ENCODE measurements at places on chromosomes 5 and 9.

DNA sequence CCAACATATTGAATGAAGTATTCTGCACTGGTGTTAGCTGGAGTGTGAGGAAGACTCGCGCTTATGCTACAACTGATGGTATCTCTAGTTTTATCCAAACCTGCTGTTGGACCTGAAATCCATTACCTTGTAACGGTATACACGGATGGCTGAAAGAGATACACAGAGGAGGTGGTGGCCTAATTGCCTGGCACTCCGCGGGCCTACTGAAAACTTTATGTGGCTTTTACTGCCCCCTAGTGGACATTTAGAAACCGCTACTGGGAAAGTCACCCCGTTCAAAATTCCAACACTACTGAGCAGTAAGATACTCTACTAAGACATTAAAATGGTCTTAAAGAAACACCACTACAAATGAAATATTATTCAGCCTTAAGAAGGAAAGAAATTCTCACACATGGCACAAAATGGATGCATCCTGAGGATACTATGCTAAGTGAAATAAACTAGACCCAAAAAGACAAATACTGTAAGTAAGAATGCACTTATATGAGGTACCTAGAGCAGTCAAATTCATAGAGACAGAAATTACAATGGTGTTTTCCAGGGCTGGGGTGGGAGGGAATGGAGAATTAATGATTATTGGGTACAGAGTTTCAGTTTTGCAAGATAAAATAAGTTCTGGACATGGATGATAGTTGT is 100.4 kb downstream of the TTLL11 start:
- H3K4me3 ChIP-seq = no peak overlapping the region
- H3K4me1 ChIP-seq = no peaks in the 10 kb centered on the region
- H3K27ac ChIP-seq = no peak overlapping the region
- H3K27me3 ChIP-seq = no peaks in the 10 kb centered on the region
- DNase-seq = peak; percentile 82

DNA sequence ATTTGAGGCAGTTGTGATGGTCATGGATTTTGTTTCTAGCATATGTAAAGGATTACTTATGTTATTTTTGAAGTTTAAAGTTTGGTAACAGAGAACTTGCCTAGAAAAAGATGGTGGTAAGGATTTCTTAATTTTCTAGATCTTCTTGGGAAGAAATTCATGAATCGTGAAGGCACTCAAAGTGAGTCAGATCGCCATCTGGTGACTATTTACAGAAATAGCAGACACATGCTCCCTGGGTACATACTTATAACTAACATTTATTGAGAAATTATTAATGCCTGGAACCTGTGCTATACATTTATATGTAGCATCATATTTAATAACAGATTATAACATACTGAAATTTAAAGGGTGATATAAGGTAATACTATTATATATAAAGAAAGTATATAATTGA is 299.7 kb downstream of the IZUMO3 start:
- DNase-seq = no peak
- no peaks in the 10 kb centered on the region for H3K27me3 ChIP-seq
- no peak overlapping the region for H3K27ac ChIP-seq
- no peak overlapping the region for H3K4me3 ChIP-seq
- no peaks in the 10 kb centered on the region for H3K4me1 ChIP-seq

DNA sequence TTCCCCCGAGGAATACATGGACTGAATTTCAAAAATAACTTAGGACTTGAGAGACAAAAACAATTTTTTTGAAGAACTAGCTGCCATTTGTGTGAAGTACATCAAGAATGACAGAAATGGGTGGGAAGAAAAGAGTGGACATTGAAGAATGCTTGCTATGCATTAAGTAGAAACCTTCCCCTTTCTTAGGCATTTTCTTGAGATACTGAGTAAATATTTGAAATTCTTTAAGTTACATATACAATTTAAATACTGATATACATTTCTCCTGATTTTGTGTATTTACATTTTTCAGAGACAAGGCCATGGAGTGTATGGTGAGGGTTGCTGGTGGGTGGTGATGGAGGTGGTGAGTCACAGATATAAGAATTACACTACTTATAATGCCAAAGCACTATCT is 319.3 kb upstream of the ADAMTSL1 start:
- no peak overlapping the region for H3K4me3 ChIP-seq
- H3K27me3 ChIP-seq = no peaks in the 10 kb centered on the region
- no peaks in the 10 kb centered on the region for H3K36me3 ChIP-seq
- H3K4me1 ChIP-seq = no peaks in the 10 kb centered on the region
- DNase-seq = no peak

- peak overlapping the region; percentile 69 for H3K27ac ChIP-seq
- peak; percentile 50 for DNase-seq
- no peaks in the 10 kb centered on the region for H3K27me3 ChIP-seq
Measured at GRCh38 chr5:80192507-80193241, 63.2 kb downstream of the SERINC5 start.

- no peaks in the 10 kb centered on the region for H3K27me3 ChIP-seq
- no peaks in the 10 kb centered on the region for H3K4me1 ChIP-seq
- no peaks in the 10 kb centered on the region for H3K36me3 ChIP-seq
- H3K4me3 ChIP-seq = no peak overlapping the region
- no peak for DNase-seq
Measured at GRCh38 chr9:83271665-83272071, 208.7 kb upstream of the RASEF start.

DNA sequence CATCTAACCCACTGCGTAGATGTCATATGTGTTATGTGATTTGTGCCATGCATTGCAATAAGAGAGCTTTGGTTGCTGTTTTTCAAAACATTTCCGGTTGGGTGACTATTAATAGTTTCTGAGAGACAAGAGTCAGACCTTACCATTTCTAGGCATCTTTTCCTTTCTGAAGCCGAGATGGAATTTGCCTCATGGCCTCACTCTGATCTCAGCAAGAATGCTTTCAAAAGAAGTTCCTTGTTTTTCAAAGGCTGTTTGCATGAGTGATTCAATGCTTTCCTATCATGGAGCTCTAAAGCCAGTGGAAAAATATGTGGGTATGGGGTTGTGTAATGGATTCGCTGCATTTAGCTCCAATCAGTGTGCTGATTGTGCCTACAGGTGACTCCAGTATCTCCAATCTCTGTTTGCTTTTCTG is 203.1 kb upstream of the PPP1R2B start:
- DNase-seq = no peak
- no peaks in the 10 kb centered on the region for H3K36me3 ChIP-seq
- H3K27ac ChIP-seq = peak overlapping the region; percentile 21

- no peaks in the 10 kb centered on the region for H3K36me3 ChIP-seq
- peak overlapping the region; percentile 97 for H3K27ac ChIP-seq
- H3K4me1 ChIP-seq = no peaks in the 10 kb centered on the region
- no peaks in the 10 kb centered on the region for H3K27me3 ChIP-seq
Measured at GRCh38 chr5:56480078-56480704, 247.1 kb upstream of the ANKRD55 start.

DNA sequence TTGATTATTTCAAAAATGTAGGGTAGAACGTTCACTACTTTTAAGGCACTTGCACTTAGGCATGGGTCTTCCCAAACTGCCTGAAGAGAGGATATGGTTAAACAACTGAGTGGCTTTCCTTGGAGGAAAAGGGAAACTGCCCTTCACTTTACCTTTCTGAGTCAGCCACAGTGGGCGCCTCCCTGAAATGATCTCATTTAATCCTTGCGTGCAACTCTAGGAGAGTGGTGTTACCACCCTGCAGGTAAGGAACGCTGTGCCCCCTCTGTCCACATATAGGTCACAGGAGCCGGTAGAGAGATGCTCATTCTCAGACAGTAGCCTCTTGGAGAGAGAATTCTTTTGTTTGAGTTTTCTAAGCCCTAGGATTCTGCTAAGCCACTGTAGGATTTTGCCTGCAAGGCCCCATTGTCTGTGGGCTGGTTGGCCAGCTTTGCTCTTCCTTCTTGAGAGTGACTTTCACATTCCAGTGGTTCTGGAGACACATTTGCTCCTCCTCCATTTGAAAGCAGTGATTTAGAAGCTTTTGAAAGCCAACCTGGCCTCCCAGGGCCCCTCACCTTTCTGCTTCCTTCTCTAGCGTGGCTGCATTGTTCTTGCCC is 110.3 kb upstream of the CTSL start:
- H3K27me3 ChIP-seq = no peaks in the 10 kb centered on the region
- no peak overlapping the region for H3K27ac ChIP-seq
- no peak overlapping the region for H3K4me3 ChIP-seq
- no peak for DNase-seq
- H3K4me1 ChIP-seq = no peaks in the 10 kb centered on the region
- H3K36me3 ChIP-seq = no peaks in the 10 kb centered on the region

DNA sequence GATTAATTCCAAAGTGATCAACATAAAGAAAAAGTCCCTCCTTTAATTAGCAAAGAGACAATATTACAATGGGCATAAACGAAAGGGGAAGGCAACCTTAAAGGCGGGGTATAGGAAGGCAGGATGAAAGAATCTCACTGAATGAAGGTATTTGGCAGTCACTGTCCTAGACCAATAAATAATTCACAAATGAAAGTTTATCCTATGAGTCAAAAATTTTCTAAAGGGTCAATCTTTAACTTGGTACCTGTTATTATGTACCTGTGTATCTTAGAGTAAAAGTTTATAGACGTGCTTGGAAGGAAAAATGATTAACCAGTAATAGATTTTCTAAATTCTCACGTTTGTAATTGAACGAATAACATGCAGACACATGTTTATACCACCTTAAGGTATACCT is 945.8 kb upstream of the DMAC1 start:
- DNase-seq = no peak
- H3K4me1 ChIP-seq = no peaks in the 10 kb centered on the region
- no peak overlapping the region for H3K4me3 ChIP-seq
- H3K27ac ChIP-seq = no peak overlapping the region

GRCh38 chr5:71977311-71977710 is 130.0 kb upstream of the MAP1B start:
- no peak overlapping the region for H3K27ac ChIP-seq
- DNase-seq = no peak
- H3K4me1 ChIP-seq = no peaks in the 10 kb centered on the region
- H3K27me3 ChIP-seq = no peaks in the 10 kb centered on the region
- no peaks in the 10 kb centered on the region for H3K36me3 ChIP-seq

GRCh38 chr5:76714751-76715485 is 1.0 kb upstream of the F2R start:
- no peaks in the 10 kb centered on the region for H3K36me3 ChIP-seq
- H3K27ac ChIP-seq = peak overlapping the region; percentile 65
- H3K27me3 ChIP-seq = no peaks in the 10 kb centered on the region
- H3K4me3 ChIP-seq = peak overlapping the region; percentile 33

DNA sequence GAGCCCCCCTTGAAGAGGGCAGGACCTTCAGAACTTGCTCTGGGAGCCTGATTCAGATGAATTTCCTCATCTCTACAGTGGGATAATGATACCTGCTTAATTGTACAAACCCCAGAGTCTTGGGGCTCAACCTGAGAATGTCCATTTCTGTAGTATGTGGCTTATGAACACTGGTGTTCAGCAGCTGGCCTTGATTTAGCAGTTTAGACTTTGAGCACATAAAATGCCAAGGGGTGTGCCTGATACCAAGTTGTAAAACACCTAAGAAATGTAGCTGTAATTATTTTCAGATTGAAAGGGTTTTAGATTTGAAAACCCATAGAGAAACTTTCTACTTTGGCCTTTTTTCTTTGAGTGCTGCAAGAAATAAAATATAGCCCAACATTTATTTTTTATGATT is 44.9 kb downstream of the SFXN1 start:
- no peak overlapping the region for H3K27ac ChIP-seq
- no peaks in the 10 kb centered on the region for H3K27me3 ChIP-seq
- H3K4me1 ChIP-seq = no peaks in the 10 kb centered on the region
- DNase-seq = no peak
- H3K36me3 ChIP-seq = no peaks in the 10 kb centered on the region

DNA sequence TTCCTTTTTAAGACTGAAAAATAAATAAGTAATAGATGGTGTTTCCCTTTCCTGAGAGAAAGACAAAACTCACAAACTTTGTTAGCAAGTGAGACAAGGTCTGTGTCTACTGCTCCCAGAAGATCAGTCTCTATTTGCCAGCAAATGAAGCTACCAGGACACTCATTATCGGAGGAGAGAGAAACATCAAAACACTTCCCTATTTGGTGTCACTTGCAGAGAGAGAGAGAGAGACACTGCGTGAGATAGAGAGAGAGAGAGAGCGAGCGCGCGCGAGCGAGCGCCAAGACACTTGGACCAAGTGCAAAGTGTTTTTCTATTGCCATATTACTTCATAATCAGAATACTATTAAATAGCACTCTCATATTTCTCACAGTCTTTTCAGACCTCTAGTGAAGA is 142.7 kb downstream of the KCNN2 start:
- H3K36me3 ChIP-seq = no peaks in the 10 kb centered on the region
- DNase-seq = no peak
- H3K27me3 ChIP-seq = no peaks in the 10 kb centered on the region
- no peak overlapping the region for H3K4me3 ChIP-seq

GRCh38 chr9:76150013-76150412 is 244.2 kb downstream of the RFK start:
- no peak overlapping the region for H3K4me3 ChIP-seq
- no peaks in the 10 kb centered on the region for H3K4me1 ChIP-seq
- no peak overlapping the region for H3K27ac ChIP-seq

DNA sequence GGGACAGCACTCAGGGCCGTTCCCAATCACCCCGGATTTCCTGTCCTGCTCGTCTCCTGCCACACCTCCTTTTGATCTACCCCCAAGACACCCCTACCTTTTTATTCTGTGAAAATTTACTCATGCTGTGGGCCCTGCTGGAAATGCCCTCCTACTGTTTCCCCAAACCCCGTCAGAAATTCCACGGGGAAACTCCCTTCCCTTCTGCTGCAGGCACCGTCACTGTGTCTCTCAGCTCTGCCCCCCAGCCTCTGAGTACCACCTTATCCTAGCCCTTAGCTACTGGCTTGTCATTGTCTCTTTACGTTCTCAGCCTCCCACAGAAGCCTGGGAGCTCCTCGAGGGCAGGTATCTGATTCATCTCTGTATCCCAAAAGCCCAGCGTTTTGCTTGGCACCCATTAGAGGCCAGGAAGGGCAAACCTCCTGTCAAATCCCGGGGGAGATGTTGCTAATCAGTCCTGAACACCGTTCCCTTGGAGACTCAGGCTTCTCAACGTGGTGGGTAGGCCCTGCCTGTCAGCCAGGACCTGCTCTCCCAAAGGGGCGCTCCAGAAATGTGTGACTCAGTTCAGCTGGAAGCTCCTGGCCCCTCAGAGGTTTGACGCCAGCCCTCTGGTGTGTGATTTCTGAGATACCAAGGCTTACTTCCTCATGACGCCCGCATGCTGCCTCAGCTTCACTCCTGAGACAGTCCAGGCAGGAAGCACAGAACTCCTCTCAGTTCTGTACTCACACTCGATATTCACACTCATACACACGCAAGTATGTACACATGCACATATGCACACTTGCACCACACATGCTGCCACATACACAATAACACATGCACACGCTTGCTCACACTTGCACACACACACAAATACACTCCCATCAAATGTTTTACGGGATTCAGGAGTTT is 50.7 kb upstream of the GRHPR start:
- no peaks in the 10 kb centered on the region for H3K27me3 ChIP-seq
- DNase-seq = no peak
- no peak overlapping the region for H3K4me3 ChIP-seq
- H3K27ac ChIP-seq = no peak overlapping the region

DNA sequence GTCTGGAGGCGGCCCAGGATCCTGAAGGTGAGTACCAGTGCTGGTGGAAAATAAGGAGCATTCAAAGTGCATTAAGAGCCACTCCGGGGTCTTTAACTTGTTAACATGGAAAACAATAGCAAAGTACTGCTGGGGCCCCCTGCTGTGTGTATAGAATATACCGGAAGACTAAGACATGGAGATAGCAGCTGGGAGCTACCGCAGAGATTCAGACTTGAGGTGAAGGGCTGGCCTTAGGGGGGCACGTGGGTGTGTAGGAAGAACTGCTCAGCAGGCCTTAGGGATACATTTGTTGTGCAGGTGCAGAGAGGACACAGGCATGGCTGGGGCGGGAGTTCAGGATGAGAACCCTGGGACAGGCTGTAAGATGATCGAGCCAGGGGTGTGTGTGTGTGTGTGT is 1.2 kb upstream of the DMRT1 start:
- no peaks in the 10 kb centered on the region for H3K4me1 ChIP-seq
- no peak overlapping the region for H3K27ac ChIP-seq
- H3K36me3 ChIP-seq = no peaks in the 10 kb centered on the region
- no peak for DNase-seq
